ENCODE measurements at places on chromosomes 1 and 21. TPM values are rescaled to one million over a fixed set of nuclear protein-coding genes. Genes with fewer than 3 reads are reported as not detected.
A peak's percentile ranks its signal among the peaks of the same experiment; 100 is the strongest.

Gene KCNJ9
- total RNA-seq = not detected

Gene SLFNL1
- 0.29 TPM for total RNA-seq

Gene NRAS
- 50.3 TPM for total RNA-seq

Gene XKR8
- 8.0 TPM for total RNA-seq

Gene COA6
- 39.2 TPM for total RNA-seq

GRCh38 chr1:166164995-166165660, 1.7 kb downstream of the FAM78B start:
- peak; percentile 33 for DNase-seq

- DNase-seq = no peak
Observed at GRCh38 chr1:222023025-222023424, 281.1 kb upstream of the DUSP10 start.

- DNase-seq = peak; percentile 86
Observed at GRCh38 chr1:206925106-206925736, 3.5 kb upstream of the FCMR start.

GRCh38 chr1:23402286-23403037, 22.1 kb downstream of the TCEA3 start:
- DNase-seq = no peak

- DNase-seq = no peak
Observed at GRCh38 chr1:39378377-39378776, 113.1 kb upstream of the BMP8A start.

GRCh38 chr1:19260211-19261138, 8.9 kb downstream of the MRTO4 start:
- DNase-seq = no peak
